Activated CD4-positive, alpha-beta T cell treated with anti-CD3 and anti-CD28 coated beads, Interleukin-2, amount 50 U/mL, for 24 hours (primary cell): ENCODE measurements at places on chromosomes 5 and 9.

DNA sequence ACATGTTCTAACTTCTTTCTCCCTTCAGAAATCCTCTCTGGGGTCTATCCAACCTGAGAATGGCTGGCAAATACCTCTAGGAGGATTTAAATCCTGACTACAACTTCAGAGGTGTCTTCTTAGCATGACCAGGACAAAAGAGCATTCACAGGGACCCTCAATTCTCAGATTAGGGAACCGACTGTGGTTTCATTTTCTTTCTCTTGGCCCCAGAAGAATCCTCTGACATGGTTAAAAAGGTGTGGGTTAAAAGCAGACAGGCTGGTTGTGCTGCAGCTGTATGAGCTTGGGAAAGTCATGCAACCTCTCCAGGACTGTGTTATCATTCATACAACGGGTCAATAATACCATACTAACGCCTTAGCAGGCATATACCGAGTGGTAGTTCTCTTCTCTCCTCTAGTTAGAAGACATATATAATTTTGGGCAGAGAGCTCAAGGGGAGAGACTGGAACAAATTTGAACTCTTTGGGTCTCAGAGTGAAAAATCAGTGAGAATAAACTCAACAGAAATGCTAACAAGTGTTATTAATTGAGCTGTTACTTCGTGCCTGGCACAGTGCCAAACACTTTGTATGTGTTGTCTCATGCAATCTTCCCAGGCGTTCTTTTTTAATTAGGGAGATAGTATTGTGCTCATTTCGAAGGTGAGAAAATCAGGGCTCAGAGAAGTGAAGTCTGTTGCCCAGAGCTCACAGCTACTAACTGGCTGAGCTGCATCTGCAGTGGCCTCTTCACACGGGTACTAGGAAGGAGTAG lies 35.2 kb downstream of the INSYN2B start:
- no peak for DNase-seq

DNA sequence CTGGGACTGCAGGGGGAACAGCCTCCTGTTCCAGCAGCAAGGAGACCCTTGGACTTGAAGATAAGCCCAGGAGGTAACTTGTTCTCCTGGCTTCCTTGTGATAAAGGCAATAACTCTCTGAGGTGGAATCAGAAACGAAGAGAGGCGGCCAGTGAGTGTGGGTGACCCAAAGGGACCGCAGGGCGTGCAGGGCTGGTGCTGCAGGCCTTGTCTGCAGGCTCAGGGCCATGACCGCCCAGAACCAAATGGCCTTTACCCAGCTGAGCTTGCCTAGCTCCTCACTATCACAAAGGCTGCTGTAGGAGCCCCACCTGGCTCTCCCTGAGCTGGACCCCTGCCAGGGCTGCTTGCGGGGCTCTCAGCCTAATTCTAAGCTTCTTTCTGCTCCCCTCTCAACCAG lies 72.5 kb downstream of the NDFIP1 start:
- no peak for DNase-seq

DNA sequence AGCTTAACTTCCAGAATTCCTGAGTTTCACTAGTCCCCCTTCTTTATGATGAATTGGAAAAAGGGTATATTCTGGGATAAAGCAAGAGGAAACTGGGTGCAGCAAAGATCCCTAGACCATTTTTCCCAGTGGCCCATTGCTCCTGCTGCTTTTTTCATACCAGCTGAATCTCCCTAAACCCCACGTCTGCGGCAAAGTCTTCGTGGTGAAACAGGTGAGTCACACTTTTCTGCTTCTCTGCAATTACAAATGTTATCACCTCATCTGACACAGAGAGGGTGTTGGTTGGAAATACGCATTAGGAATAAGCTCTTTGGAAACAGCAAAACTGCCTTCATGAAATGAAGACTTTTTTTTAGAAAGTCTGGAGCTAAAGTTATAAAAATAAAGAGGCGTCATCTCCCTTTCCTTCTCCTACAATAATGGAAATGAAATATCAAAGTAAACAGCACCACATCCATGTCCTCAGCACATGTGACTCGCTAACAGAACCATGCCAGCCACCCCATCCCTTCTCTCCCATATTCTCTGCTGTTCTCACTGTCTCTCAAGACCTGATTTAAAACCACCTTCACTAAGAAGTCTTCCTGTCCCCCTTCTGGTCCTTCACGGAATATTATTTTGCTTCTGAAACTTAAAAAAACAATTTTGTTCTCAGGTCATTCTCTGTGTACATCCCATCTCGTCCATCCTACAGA lies 39.5 kb upstream of the GLRX start:
- no peak for DNase-seq

DNA sequence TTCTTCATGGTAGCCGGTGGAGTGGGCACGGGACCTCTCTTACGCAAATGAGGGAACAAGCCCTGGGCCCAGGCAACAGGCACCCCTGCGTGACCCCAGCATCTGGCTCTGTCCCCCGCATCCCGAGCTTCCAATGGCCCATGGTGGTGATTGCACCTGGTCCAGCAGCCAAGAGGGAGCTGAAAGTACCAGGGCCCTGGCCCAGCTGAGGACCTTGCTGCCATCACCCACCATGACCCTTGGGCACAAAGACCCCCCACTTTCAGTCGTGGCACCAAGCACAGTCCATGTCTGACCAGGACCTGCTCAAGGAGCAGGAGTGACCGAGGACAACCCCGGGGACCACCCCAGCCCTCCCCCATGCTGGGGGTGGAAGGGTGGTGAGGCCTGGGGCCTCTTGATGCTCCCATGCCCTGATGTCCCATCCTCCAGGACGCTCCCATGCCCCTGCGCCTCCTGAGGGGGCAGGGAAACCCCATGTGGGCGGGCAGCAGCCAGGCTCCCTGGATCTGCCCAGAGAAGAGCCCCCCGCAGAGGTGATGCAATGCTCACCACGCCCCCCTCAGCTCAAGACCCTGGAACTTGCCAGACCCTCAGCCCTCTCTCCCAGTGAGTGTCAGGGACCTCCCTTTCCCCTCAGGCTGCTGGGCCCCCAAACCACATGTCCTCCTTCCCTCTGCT lies 123.9 kb downstream of the ADAMTS2 start:
- DNase-seq = no peak

- DNase-seq = no peak
These were observed 103.3 kb downstream of the SYK start for GRCh38 chr9:90904706-90905478.

- no peak for DNase-seq
These were observed 11.0 kb downstream of the PLIN2 start for GRCh38 chr9:19116107-19116790.

DNA sequence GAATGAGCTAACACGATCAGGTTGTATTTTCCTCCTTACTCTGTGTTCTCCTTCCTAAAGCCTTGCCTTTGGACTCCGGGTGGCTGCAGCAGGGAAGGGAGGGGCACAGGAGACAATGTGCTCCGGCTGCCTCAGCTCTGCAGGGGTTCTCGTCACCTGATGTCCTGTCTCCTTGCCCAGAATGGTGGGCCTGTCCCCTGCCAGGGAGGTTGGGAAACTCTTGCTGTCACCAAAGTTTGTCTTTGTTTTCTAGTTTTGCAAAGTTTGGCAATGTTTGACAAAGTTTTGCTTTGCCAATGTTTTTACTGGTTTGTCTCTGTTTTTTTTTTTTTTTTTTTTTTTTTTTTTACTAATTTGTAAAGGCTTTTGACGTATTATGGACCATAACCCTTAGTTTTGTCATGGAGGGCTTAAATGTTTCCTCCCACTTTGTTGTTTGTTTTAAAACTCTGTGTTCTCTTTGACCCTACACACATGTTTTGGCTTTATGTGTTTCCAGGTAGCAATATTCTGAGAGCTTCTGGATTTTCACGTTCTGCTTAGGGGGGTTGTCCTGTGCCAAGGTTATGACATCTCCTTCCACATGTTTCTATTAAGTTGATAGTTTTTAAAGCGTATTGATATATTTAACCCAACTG lies 49.3 kb downstream of the GADD45G start:
- DNase-seq = no peak

- DNase-seq = no peak
These were observed 188.8 kb upstream of the ATP10B start for GRCh38 chr5:161040818-161041217.

GRCh38 chr5:45725537-45725936 lies 29.4 kb upstream of the HCN1 start:
- no peak for DNase-seq

- DNase-seq = no peak
These were observed 13.2 kb downstream of the NDUFS6 start for GRCh38 chr5:1814183-1815020.

DNA sequence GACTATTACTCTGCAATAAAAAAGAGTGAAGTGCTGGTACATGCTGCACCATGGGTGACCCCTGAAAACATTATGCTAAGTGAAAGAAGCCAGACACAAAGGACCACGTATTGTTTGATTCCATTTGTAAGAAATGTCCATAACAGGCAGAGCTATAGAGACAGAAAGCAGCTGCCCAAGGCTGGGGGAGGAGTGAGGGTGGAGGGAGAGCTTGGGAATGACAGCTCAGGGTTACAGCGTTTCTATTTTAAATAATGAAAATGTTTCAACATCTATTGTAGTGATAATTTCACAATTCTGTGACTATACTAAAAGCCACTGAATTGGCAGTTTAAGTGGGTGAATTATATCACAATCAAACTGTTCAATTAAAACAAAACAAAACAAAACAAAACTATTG lies 81.7 kb downstream of the MYO10 start:
- no peak for DNase-seq

DNA sequence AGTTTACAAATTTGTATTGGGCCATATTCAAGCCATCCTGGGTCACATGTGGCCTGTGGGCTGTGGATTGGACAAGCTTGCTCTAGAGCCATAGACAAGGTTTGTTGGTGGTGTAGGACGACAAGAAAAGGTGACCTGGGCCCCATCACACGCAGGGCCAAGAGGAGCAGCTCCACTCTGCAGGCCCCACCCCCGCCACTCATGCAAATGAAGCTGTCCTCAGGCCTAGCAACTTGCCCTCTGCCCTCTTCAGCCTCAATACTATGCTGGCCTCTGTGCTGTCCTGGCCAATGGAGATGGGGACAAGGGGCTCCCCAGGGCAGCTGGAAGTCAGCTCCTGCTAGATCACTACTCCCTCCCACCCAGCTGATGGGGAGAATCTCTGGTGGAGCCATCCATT lies 55.2 kb upstream of the TMEM252 start:
- DNase-seq = no peak
